Cortex of kidney (tissue), 1 donor: ENCODE measurements at places on chromosomes 2 and 18.

DNA sequence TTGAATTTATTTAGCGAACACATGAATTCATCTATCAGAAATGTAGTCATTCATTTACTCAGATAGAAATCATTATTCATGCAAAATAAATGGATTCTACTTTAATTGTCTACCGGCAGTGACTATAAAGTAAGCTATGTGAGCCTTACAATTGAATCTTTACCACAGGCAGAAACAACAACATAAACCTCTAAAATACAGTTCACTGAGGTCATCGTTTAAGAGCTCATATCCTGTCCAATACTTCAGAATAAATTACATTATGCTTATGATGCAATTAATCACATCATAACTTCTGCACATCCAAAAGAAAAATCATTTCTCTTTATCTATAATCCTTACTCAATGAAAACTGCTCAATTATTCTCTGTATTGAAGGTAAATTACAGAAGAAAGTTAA lies 244.7 kb downstream of the HNMT start:
- no peak for DNase-seq

- DNase-seq = no peak
These were observed 18.8 kb upstream of the FN1 start for GRCh38 chr2:215454519-215455246.

DNA sequence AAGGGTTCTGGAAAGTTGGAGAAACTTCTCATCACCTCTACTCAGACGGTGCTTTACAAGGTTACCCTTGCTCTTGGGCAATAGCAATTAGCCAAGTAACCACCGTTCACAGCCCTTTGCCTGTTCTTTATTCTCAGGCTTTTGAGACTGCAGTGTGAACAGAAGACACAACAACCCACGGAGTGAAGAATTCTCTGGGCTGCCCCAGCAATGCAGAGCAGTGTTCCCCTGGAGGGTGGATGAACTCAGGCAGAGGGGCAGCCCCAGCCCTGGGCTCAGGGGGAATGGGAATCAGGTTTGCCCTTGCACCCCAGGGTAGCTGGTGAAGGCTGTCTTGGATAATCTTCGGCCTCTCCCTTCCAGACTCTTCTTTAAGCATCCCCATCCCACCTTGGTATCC lies 69.1 kb downstream of the MCFD2 start:
- DNase-seq = no peak

DNA sequence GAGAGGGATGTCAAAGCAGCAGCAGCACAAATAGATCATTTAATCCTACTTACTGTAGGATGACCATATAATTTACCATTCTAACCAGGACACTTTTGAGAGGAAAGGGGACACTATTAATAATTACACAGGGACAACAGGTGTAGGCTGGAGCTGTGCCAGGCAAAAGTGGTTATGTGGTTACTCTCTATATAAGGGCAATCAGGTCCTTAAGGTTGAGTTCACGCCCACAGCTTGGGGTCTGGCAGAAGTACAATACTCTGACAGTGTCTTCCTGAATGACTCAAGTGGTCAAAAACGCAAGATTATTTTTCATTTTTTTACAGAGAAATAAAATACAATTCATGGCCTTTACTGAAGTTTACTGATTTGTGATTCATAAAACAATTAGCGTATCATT lies 2.8 kb downstream of the PREPL start:
- DNase-seq = no peak

- no peak for DNase-seq
These were observed 93.0 kb upstream of the MCFD2 start for GRCh38 chr2:47008381-47009252.

- DNase-seq = no peak
These were observed 25.0 kb downstream of the DCDC2C start for GRCh38 chr2:3728104-3729054.

GRCh38 chr18:10381951-10382350 lies 72.5 kb upstream of the APCDD1 start:
- no peak for DNase-seq
